ENCODE measurements at places on chromosomes 4 and X.

GRCh38 chr4:2469192-2469984, 482 bp downstream of the RNF4 start:
- no peak for DNase-seq

GRCh38 chrX:48999030-48999429, 3.0 kb downstream of the GRIPAP1 start:
- no peak for DNase-seq

DNA sequence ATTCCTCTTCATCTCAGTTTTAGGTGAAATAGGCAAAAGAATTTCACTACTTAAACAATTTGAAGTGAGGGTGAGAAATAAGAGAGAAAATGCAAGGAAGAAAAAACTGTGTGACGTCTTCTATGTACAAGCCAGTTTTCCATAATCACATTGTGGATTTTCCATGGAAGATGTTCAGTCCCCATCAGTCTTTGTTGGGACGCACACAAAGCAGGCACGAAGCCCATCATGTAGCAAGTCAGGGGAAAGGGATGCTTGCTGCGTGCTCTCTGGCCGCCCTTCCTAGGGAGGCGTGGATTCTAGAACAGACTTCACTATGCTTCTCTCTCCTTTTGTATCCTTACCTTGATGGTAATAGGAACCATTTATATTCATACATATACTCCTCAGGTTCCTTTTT, 54.7 kb downstream of the RBPJ start:
- DNase-seq, result no peak

DNA sequence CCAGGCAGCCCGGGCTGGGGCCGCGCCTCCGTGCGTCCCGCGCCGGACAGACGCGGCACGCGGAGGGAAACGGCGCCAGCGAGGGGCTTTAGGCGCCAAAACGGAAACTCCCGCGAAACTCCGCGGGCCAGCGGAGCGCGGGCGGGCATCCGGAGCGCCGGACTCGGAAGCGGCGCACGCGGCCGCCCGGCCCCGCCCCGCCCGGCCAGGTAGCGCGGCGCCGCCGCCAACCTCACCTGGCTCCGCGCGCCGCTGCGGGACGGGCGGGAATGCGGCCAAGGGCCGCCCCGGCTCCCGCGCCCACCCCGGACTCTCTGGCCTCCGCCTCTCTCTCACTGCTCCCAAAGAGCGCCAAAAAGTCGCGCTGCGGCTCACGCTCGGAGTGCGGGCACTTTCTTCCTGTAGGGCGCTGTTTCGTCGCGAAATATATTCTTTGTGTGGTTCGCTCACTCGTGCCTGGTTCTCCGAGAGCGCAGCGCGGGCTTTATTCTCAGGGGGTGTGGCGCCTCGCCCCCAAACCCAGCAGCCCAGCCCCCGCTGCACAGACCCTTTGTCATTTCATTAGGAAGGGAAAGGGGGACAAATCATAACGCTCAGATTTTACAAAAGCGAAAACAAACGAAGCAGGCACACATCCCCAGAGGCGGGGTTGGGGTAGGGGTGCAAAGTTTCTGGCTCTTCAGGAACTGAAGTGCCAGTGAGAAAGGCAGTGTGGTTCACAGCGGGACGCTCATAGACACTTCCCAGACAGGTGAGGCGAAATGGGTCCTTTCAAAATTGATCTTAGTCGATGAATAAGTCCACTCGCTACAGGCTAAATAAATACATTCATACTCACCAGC, 961 bp upstream of the MBNL3 start:
- DNase-seq, result no peak

GRCh38 chr4:2390784-2391421, 27.5 kb downstream of the ZFYVE28 start:
- no peak for DNase-seq

DNA sequence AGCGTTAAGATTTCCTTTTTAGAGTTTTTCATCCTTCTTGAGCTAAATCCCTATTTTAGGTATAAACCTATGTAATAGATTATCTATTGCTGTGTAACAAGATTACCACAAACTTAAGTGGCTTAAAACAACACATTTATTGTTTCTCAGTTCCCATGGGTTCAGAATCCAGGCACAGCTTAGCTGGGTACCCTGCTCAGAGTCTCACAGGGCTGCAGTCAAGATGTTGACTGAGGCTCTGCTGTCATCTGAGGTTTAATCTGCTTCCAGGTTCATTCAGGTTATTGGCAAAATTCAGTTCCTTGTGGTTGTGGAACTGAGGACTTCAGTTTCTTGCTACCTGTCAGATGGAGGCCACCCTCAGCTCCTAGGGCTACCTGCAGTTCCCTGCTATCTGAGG, 60.9 kb downstream of the GK start:
- no peak for DNase-seq

Measured in cortex of kidney (tissue), 1 donor.